ENCODE measurements at places on chromosomes 1 and 21.

DNA sequence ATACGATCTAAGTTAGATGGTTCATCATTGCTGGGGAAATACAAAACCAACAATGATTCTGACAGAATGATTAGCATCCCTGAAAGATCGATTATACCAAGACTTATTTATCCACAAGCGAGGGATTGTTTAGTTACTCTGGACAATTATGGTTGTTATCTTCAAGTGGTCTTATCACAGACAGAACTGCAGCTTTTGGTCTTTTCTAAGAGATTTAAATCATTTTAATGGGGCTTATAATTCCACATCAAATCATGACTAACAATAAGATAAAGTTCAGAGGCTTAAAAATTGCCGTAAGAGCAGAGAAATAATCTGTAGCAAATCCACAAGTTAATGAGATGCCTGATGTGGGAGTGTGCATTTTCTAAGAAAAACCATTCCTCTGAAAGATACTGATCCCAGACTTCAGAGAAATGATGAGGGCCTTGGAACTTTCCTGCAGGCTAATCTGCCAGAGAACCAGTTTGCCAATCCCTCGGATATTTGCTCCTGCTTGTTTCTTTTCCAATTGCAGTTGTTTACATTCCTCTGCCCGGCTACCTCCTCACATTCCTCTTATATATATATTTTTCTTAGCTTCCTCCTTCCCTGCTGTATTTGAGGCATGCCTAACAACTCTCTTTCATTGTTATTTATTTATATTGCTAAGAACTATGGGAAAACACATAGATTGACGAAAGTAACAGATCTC is 134.8 kb downstream of the BACH1 start:
- DNase-seq, result no peak

DNA sequence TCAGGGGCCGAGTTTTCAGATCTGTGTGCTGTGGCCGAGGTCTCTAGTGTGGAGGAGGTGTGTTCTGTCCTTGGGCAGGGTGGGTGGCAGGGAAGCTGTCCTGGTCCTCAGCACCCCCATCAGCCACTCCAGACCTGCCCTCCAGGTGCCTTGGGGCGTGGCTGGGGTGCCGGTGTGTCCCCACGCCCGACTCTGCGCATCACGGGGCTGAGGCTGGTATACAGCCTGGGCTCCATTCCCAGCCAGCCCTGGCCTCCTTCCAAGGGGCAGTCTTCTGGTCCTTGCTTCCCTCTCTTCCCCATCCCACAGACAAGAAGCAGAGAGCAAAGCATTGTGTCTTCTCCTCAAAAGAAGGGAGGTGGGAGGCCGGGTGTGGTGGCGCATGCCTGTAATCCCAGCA is 4.0 kb downstream of the SAMD11 start:
- DNase-seq, result no peak

DNA sequence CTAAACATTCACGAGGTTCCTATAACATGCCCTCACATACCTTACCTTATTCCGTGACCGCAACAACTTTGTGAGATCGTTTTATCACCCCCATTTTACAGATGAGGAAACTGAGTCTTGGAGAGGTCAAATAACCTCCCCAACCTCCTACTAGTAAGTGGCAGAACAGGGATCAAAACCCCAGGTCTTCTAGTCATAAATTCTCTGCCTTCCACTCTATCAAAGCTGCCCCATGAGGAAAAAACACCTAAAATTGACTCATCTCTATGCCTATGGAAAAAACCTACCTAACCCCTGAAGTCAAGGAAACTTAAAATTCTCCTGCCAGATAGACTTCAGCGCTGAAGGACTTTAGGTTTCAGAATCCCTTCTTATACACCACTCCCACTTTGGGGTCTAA is 69.5 kb upstream of the ERRFI1 start:
- no peak for DNase-seq

DNA sequence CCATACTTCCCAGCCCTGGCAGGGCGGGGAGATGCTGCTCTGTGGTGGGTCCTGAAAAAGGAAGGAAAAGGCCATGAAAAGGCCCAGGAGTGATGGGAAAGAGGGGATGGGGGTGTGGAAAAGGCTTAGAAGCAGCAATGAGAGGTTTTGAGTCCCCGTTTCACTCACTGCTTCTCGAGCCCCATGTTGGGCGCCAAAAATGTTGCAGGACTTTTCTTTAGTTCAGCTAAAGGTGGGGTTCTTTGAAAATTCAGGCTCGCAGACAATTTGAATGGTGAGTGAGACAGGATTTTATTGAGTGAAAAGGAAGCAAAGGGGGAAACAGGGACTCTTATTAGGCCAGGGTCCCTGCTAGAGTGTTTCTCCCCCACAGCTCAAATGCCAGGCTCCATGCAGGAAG is 93.1 kb downstream of the MRPS6 start:
- DNase-seq, result no peak

GRCh38 chr1:30765556-30766434 is 8.2 kb upstream of the LAPTM5 start:
- no peak for DNase-seq

GRCh38 chr1:5376538-5377247 is 615.5 kb downstream of the NPHP4 start:
- no peak for DNase-seq

GRCh38 chr1:84073266-84073665 is 70.8 kb upstream of the PRKACB start:
- DNase-seq, result no peak

- DNase-seq, result peak; percentile 87
Observed at GRCh38 chr1:46036894-46037839, 95.3 kb downstream of the PIK3R3 start.

All from stimulated activated CD4-positive, alpha-beta T cell treated with anti-CD3 and anti-CD28 coated beads, Interleukin-1b, Interleukin-23, amount 100 ng/mL, for 4 hours (primary cell).